Activated naive CD8-positive, alpha-beta T cell treated with anti-CD3 and anti-CD28 coated beads for 36 hours (primary cell): ENCODE measurements at places on chromosomes 5 and 9. TPM values are rescaled to one million over a fixed set of nuclear protein-coding genes. Genes with fewer than 3 reads are reported as not detected.
A peak's percentile ranks its signal among the peaks of the same experiment; 100 is the strongest.

DNA sequence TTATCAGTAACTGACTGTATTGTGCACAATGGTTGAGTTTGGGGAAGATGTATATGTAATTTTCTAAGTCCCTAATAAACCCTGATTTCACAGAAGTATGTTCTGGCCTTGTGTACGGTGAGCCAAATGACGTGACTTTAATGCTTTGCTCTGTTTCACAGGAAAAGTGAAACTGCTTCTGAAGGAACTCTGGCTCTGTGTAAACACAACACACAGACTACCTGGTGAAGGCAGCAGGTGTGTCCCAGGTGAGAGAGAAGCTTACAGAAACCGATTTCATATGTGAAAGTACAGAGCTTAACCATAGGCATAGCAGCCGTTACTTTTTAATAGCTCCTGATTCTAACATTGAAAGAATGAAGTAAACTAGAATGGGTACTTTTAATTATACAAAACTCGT, 31.9 kb downstream of the ICE1 start:
- DNase-seq: no peak

DNA sequence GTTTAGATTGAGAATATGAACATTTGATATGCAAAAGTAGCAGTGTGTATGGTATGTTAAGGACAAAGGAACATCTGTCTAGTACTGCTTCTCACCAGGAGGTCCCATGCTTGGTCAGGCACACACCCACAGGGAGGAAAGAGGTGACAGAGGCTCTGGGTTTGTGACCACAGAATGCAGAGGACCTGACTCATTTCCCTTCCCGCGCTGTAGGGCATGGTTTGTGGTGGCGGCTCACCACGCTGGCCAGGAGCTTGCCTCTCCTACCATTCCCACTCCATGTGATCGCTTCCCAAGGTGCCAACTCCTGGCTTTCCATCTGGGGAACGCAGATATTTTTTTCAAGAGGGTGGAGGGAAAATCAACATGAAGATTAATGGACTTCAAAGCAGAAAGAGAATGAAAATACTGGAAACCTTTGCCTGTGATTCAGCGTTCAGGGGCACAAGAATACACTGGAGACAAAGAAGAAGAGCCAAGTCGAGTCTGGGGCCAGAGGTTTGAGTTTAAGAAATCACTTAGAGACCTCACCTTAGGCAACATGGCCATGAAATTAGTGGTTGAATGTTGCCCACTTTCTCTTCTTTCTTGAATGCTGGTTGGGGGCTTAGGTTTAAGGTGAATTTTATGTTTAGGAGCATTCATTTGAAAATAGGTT, 477.8 kb downstream of the CCDC171 start:
- DNase-seq: peak; percentile 73

DNA sequence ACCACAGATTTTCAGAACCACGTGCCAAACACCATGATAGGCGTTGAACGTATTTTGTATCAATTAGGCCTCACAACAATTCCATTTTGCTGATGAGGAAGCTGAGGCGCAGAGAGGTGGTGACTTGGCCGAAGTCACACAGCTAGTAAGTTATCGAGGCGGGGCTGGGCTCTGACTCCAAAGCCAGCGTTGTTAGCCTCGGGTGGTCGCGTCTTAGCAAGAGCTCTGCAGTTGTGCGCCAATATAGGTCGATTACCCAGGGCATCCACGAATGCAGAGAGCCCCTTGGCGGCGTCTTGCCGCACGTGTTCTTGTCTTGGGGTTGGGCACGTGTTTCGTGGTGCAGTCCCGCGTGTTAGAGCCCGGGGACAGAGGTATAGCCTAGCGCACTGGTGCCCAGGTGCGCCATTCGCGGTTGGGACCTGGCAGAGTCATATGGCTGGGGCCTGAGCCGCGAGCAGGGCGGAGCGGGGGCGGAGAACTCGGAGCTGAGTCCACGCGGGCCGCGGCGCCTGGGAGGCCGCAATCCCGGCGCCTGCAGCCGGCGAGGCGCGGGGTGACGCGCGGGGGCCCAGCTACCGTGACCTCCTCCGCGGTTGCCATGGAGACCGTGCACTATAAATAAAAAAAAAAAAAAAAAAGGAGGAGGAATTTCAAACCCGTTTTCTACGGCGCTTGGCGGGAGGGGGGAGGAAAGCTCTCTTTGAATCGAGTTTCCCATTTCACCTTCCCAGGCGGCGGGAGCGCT, 62.3 kb downstream of the CXXC5 start:
- peak; percentile 71 for DNase-seq

GRCh38 chr9:19193029-19193324, 37.5 kb upstream of the DENND4C start:
- no peak for DNase-seq

- DNase-seq: no peak
Observed at GRCh38 chr9:69822116-69822750, 1.6 kb downstream of the CFAP95 start.

DNA sequence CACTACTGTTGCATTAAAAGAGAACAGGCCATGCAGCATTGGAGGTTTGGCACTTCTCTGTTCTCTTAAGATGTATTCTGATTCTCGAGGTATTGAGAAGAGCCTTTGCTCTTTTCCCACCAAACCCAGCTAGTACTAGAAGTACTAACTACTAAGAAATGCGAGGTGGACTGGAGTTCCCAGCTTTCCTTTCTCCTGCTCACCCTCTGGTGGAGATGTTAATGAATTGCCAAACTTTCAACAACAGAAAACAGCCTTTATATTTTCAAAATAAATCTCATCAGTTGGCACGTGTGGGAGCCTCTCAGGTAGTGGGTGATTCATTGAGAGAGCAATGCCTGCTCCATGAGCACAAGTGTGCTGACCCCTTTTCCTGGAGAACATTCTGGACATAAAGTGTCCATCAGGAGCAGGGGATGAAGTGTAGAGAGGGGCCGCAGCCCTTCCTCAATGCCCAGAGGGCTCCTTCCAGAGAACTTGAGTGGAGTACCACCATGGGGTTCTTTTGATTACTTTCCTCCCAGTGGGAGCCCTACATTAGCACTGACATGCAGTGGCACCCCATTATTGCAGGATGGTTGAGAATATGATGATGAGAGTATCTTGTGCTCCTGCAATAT, 45.7 kb downstream of the TMEM174 start:
- DNase-seq: no peak

DNA sequence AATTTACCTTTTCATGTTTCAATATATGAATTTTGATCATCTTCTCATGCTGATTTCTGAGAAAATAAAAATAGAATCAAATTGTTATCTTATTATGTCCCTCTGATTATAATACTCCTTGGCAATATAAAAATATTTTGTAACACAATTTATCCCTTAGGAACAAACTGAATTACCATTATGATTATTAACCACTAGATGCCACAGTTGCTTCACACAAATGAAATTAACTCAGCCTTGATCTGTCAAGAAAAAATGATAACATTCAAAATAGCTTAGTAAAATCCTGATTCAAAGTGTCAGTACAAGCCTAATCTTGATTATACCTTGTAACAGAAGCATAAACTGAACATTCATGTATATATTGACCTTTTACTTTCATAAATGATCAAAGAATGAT, 4.8 kb upstream of the CHSY3 start:
- DNase-seq: no peak

DNA sequence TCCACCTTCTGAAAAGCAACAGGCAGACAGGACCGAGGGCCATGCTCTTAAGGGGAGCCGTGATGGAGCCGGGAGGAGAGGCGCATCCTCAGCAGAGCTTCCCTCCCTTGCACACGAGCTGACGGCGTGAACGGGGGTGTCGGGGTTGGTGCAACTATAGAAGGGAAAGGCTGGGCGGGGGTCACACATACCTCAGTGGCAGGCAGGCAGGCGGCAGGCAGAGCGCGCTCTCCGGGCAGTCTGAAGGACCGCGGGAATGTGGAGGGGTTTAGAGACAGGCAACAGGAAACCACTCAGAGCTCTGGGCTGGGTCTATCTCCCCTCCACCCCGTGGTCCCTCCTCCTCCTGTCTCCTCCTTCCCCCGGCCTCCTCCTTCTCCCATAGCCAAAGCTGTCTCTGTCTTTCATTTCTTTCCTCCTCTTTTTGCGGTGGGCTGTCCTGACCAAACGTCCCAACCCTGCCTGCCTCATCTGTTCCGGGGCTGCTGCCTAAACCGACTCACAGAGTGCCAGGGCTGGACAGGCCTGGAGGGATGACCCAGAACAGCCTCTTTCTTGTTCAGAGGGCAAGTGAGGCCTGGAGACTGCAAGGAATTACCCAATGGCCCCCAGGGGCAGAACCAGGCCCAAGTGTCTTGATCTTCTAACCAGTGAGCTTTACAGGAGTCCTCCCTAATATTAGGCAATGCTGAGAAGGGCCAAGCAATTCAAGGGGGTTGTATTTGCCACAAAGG, at the start of gene SPARC:
Gene SPARC, minus strand, starts transcription at position 242 of the 734 bp plus-strand sequence. CDS start 10,727 bp downstream, outside the sequence.
- DNase-seq: no peak

- DNase-seq: no peak
Observed at GRCh38 chr5:54234304-54234933, 76.0 kb downstream of the ARL15 start.

DNA sequence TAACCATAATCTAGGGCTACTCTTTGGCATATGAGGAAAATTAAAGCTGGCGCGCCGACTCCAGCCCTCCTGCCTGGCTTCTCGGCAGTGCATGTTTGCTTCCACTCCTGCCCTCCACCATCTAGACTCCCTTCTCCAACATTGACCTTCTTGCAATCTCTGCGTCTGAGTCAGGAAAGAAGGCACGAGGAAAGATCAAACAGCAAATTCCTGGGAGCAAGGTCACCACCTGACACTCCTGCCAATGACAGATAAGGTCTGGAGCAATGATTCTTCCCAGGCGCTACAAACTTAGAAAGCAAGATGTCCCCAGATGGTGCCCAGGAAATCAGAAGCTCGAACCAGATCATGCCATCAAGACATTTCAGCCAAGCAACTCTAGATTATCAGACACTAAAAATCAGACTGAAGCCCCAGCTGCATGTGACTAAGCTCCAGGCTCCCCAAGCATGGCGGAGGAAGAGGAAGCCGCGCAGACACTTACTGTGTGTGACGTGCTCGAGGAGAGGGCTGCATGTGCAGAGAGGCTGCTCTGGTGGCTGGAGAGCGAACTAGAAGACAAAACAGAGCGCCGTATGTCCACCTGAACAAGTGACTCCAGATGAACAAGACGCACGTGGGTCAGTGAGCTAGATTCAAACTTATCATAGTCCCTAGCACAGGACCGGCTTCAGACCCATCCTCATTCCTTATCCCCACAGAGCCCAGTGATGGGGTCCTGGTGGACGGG, 115.3 kb downstream of the UBE2R2 start:
- no peak for DNase-seq

DNA sequence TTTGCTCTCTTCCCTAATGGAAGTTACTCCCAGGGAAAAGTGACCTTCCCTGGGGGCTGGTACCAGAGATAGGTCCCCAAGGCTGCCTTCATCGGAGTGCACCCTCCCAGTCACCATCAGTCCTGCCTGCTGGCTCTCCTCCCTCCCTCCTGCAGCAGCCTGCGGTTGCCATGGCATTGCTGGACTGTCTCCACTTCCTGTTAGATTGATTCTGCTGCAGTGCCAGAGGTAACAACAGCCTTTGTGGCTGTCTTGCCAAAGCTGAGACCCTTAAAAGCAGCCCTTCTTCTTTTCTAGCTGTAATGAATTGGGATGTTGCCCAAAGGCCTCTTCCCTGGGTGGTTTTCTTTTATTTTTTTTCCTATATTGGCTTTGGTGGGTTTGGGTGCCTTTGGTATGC, 78.1 kb upstream of the PRLR start:
- DNase-seq: no peak

GRCh38 chr9:81771571-81771970, 82.2 kb upstream of the TLE1 start:
- no peak for DNase-seq

ZCCHC10 gene
- total RNA-seq: 31.2 TPM

CNTFR gene
- not detected for total RNA-seq

PCDHA1 gene
- not detected for total RNA-seq

ENTPD2 gene
- not detected for total RNA-seq

RAI14 gene
- total RNA-seq: 7.9 TPM

MEF2C gene
- total RNA-seq: 1.5 TPM
